ENCODE measurements at places on chromosomes 11 and 22.

GRCh38 chr11:842370-843002 lies at the start of the genes POLR2L and TSPAN4:
Gene POLR2L, minus strand, starts transcription at chr11:842529. Its CDS starts 21 bp downstream, at chr11:842508.
Gene TSPAN4, plus strand, starts transcription at chr11:842852. Its CDS starts 7,453 bp downstream, at chr11:850305.
- peaks cover 22% of the 10 kb centered on the region for H3K4me1 ChIP-seq
- peak; percentile 94 for DNase-seq

DNA sequence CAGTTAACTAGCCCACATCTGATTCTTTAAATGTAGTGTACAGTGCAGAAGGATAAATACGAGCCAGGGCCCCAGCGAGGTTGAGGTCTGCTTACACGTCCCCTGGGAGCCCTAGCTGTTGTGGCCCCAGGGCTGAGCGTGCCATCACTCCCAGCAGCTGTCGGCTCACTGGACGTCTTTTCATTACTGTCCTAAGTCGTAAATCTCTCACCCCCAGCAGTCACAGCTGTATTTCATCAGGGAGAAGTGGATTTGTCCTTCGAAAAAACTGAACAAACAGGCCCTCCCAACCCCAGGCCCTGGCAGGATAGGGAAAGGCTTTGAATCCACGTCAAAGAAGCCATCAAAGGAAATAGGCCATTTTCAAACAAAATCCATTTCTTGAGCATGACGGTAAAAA lies 110.4 kb upstream of the CSNK2A3 start:
- H3K4me3 ChIP-seq: no peak overlapping the region
- no peak overlapping the region for H3K27ac ChIP-seq
- H3K36me3 ChIP-seq: no peaks in the 10 kb centered on the region
- no peak for DNase-seq

- no peak for DNase-seq
- peaks cover 10% of the 10 kb centered on the region for H3K4me1 ChIP-seq
- no peaks in the 10 kb centered on the region for H3K27me3 ChIP-seq
These were observed 7.6 kb upstream of the SLC39A13 start for GRCh38 chr11:47400768-47401279.

DNA sequence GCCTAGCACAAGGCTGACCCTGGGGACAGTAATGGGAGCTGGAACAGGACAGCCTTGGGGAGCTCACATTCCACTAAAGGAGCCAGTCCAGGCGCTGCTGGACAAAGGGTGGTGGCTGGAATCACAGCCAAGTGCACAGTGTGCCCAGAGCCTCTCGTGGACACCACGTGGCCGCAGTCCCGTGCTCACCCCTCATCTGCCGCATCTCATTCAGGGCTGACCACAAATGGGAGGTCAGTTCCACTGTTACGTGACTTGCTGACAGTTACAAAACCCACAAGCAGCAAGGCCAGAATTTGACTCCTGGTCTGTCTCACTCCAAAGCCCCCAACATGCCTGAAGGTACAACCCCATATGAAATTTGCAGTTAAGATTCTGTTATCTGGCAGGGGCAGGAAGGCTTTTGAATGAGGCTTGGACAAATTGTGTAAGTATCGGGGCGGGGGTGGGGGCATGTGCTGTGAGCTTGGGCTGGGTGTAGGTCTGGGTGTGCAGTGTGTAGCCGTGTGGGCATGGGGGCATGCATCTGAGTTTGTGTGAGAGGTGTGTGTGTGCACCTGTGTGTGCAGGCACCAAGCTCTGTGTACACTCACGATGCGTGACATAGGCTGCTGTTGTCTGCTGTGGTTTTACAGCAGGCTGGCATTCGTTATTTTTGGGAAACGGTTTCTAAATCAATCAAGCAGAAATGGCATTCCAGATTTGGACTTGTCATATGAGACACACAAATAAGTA lies 301.7 kb downstream of the BRD1 start:
- no peaks in the 10 kb centered on the region for H3K27me3 ChIP-seq
- no peak for DNase-seq
- H3K36me3 ChIP-seq: peaks cover 12% of the 10 kb centered on the region
- no peak overlapping the region for H3K4me3 ChIP-seq
- no peak overlapping the region for H3K27ac ChIP-seq

DNA sequence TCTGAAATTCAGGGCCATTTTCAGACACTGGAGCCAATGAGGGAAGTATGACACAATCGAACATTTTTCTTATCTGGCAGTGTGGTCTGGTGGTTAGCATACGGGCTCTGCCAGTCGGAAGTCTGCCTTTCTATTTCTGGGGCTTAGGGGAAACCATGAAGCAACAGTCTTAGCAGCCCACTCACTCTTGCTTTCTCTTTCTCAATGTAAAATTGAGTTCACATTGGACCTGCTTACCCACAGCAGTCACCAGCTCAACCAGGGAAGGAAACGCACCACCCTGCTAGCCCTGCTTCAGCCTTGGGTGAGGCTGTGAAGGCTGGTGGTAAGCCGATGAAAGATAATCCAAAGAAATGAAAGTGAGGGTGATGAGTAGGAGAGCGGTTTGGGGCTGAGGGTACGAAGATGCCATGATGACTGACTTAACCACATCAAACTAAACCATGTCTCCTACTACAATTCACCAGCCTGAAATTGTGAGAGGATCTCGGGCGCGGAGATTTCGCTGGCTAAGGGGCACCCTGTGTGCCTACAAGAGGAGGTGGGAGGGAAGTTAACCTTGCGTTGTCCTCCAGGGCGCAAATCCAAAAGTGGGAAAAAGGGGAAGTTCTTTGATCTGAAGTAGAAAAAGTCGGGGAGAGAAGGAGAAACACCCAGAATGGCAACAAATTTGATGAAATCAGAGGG lies 2.0 kb upstream of the LMO2 start:
- H3K27ac ChIP-seq: peak overlapping the region; percentile 10
- peaks cover 36% of the 10 kb centered on the region for H3K4me1 ChIP-seq
- peak; percentile 92 for DNase-seq
- H3K4me3 ChIP-seq: peak overlapping the region; percentile 1
- H3K36me3 ChIP-seq: no peaks in the 10 kb centered on the region
- peaks cover 69% of the 10 kb centered on the region for H3K27me3 ChIP-seq

DNA sequence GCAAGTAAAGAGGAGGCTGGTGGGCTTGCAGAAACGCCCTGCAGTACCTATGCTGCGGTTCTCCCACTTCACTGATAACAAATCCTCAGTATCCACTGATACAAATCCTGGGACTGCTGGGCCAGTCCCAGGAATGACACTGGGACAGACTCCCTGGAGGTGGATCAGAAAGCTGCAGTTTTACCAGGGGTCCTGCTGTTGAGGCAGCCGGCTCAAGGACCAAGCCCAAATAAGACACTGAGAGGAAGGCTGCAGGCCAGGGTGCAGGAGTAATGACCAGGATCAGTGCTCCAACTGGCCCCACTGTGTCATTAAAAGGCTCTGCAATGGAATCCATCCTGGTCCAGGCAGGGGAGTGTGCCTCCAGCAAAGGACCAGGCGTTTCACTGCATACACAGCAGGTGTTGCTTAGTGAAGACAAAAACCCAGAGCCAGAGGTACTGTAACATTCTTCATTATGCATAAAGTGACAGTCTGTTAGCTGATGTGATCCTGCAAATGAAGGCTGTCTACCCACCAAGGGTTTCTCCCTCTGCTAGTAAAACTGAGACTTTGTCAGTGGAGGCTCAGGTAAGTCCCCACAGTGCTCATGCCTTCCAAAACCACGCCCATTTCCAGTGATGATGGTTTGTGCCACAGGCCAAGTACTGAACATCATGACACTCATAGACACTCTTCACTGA lies 1.4 kb upstream of the C22orf39 start:
- peaks cover 36% of the 10 kb centered on the region for H3K4me1 ChIP-seq
- H3K36me3 ChIP-seq: peaks cover 40% of the 10 kb centered on the region
- peak overlapping the region; percentile 87 for H3K4me3 ChIP-seq
- peak overlapping the region; percentile 86 for H3K27ac ChIP-seq
- H3K27me3 ChIP-seq: no peaks in the 10 kb centered on the region

DNA sequence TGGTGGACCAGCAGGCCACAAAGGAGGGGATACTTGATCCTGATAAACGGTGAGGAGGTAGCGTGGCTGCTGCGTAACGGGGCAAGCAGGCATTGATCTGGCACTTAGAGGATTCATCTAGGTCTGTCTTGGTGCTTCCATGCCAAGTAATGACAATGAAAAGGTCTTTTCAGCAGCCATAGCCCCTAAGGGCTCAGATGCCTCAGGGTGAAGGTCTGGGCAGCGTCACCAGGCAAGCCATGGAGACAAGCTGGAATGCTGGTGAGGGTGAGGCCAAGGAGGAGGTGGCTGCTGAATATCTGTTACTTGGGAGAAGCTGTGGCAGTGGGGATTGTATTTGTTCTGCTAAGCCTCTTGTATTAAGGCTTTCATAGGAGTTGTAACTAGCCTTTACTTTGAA lies 4.8 kb upstream of the CHKB start:
- H3K4me3 ChIP-seq: no peak overlapping the region
- H3K27me3 ChIP-seq: no peaks in the 10 kb centered on the region
- H3K27ac ChIP-seq: no peak overlapping the region

All from activated CD4-positive, alpha-beta T cell treated with anti-CD3 and anti-CD28 coated beads for 36 hours (primary cell).